ENCODE measurements at places on chromosomes 11 and 22. TPM values are rescaled to one million over a fixed set of nuclear protein-coding genes. Genes with fewer than 3 reads are reported as not detected.

DNA sequence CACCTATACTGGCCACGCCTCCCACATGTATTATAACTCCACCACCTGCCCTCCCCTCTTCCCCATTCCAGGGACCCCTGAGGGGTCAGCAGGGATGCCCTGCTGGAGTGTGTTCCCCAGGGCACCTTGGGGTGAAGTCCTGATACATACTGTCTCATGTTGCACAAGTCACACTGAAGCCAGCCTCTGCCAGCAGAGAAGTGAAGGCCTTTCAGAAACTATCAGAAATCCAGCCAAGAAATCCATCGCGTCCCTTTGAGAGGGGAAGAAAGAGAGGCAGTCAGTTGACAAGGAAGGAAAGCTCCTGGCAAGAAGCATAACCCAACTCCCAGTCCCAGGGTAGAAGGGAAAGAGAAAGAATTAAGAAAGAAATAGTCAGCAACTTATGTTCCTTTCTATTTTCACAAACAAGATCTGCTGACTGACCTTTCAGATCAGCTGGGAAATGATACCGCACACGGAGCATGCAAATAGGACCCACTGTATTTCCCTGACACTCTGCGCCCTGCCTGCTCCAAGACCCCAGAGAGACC, 45.2 kb downstream of the SC5D start:
- no peak for DNase-seq

DNA sequence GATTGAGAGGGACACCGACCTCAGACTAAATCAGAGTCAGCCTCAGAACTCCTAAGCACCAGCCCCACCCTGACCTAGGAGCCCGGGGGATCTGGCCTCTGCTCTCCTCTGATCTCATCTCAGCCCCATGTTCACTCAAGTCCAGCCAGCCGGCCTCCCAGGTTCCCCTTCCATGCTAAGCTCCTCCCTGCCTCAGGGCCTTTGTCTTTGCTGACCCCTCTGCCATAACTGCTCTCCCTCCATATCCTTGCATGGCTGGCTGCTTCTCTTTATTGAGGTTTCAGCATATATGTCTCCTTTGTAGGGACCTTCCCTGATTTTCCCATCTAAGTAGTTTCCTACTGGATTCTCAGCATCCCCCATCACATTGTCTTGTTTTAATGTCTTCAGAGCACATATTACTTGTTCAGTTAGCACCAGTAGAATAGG, 780 bp upstream of the SLC15A3 start:
- DNase-seq: no peak

GRCh38 chr11:68362801-68363379, 50.5 kb downstream of the LRP5 start:
- DNase-seq: no peak

DNA sequence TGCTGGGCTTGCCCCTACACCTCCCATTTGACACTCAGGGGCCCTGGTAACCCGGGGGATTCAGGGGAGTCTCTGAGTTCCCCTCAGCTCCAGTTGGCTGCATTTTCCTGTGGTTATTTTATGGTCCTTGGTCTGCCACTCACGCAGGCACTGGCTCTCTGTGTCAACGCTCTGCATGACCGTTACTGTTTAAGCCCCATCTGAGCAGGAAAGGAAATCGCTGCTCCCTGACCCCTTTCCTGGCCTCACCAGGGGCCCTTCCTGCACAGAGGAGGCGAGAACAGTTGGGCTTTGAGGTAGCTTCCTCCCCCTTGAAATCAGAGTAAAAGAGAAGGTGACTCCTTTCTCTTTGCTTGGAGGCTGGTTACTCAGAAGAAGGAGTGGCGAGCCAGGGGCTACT, 2.4 kb downstream of the C1QTNF4 start:
- DNase-seq: no peak

GRCh38 chr11:73875380-73875779, 1.3 kb downstream of the COA4 start:
- no peak for DNase-seq

DNA sequence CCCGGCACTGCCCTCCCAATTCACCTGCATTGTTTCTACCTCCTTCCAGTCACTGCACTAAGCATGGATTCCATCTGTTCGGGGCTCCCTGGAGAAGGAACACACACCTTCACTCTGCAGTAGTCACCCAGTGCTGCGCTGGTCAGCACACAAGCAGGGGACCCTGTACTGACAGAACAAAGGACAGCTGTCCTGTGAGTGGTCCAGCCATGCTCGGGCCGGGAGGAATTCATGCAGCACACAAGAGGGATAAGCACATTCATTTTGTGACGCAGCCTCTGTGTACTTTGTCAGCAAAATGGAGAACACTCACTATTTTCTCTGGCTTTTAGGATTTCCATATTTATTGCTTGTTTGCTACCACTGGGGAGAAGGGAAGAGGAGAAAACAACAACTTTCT, 167.3 kb downstream of the NTM start:
- DNase-seq: no peak

DNA sequence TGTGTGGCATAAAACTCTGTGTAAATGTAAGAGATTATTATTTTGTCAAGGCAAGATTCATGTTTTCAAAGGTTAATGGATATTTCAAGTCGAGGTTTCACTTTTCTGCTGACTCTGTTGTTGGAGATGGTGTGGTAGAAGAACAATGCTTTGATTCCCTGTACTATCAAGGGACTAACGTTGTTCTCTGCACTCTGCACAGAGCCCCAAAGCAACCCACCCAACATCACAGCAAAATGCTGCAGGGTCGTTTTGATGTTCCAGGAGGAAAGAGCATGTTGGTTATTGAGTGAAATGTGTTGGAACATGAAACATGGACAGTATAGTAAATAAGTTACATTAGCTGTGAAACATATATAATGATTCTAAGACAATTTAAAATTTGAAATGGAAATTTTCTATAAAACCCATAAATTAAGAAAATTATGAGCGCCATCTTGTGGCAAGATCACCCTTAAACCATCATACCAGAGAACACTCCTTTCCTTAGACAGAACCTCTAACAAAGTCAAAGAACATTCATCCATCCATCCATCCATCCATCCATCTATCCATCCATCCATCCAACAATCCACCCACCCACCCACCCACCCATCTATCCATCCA, 164.4 kb upstream of the ZBED5 start:
- DNase-seq: peak; percentile 42

DNA sequence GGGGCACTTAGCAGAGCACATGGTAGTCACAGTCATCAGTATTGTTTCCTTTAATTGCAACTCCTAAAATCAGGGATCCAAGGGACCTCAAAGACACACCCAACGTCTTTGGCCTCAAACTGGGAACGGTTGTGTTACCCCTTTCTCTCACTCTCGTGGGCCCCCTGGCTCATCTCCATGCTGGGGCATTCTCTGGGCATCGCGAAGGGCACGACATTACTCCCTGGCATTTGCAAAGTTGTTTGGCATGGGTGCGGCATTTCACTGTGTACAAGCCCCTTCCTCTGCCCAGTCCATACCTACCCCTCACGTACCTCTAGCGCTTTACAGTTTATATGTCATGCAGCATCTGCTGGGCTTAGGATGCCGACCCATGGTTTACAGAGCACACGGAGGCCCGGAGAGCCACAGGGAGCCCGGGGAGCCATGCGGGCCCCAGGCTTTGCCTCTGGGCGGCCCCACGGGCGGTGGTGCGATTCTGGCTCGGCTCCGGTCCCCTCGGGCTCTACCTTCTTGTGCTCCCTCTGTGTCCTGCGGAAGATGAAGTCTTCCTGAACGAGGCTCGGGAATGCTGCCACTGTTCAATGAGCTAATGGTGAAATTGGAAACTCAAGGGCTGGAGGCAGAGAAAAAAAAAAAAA, 21.9 kb upstream of the CACNG2 start:
- no peak for DNase-seq

DNA sequence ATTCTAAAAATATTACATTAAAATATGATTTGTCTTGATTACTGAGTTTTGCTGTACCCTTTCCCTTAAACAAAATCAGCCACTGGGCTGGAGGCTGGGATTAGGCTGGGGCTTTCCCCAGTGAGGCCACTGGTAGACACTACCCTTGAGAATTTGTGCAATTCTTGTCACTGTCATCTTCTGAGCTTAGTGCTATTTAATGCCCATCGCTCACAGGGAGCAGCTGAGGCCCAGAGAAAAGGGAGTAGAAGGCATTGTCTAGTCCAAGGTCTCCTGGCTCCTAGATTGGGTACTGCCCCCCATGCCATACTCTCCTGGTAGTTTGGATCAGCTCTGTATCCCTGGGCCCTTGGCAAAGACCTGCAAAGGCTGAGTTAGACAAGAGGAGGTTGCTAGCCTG, 6.7 kb downstream of the CHRM1 start:
- no peak for DNase-seq

- no peak for DNase-seq
Observed at GRCh38 chr22:40718250-40719204, 39.2 kb downstream of the MCHR1 start.

DNA sequence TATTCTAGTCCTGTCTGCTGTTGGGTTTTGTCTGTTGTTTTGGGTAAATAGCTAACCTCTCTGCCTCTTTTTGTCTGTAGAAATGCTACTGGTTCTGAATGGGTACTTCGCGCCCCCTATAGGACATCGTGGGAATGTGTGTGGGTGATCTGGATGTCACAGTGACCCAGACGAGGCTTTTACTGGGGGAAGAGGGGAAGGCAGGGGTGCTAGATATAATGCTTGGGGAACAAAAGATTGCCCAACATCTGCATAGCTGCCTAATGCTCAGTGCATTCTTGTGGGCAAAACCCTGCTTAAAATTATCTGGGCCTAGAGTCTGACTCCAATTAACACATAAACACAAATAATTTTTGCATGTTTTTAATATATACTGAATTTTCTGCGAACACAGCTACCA, 57.7 kb downstream of the BMAL1 start:
- peak; percentile 79 for DNase-seq

DNA sequence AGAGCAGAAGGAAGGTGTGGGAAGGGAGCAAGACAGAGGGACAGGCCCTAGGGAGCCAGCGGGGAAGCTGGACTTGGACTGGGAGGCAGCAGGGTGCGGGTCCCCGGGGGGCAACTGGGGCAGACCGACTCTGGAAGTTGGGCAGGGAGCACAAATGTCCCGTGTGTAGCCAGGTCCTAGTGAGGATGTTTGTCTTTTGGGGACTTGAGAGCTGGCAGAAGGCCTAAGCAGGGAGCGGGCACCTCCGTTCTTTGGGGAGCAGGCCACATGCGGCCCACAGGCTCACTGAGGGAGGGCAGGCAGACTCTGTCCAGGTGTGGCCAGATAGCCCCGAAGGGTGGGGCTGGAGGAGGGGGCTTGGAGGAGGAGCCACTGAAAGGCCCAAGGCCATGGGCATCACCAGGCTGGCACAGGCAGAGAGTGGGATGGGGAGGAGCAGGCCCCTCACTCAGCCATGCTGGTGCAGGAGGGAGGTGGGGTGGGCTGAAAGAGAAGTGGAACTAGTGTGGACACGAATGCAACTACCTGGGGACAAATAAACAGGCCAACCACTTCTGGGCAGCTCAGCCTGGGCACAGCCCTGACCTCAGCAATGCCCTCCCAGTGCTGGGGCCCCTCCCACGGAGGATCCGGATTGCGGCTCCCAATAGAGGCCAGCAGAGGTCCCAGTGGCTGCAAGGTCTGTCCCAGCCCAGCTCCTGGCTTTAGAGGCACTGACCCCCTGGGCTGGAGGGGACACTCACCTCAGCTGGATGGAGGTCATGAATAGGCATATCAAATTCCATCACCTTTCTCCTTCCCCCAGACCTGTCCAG, 1.3 kb upstream of the SCARF2 start:
- DNase-seq: peak; percentile 51

DNA sequence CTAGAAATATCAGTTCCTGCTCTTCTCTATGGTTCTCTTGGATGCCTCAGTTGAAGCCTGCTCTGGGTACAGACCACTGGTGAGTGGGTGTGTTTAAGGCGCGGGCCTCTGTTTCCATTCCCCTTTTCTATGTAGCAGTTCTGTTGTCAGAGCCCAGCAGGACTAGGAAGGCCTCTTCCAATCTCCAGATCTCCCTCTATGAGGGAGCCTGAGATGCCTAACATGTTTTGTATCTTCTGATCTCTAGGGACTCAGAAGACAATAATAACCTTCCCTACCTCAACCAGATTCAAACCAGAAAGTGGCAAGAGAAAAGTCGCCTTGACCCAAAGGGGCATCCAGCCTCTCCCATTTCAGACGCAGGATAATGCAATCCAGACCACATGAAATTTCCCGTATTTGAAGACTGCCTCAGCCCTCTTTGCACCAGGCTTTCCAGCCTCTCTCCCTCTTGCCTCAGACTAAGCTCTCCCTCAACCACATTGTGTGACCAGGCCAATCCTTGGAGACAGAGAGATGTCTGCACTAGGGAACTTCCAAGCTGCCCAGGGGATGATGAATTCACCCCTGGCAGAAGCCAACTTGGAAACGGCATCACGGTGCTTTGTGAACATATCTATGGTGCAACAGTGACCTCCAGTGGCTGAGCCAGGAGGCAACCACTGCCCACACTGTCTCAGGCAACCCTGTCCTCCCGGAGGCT, 150.1 kb upstream of the UBASH3B start:
- peak; percentile 78 for DNase-seq

GRCh38 chr11:27857014-27857413, 156.8 kb upstream of the BDNF start:
- no peak for DNase-seq

DNA sequence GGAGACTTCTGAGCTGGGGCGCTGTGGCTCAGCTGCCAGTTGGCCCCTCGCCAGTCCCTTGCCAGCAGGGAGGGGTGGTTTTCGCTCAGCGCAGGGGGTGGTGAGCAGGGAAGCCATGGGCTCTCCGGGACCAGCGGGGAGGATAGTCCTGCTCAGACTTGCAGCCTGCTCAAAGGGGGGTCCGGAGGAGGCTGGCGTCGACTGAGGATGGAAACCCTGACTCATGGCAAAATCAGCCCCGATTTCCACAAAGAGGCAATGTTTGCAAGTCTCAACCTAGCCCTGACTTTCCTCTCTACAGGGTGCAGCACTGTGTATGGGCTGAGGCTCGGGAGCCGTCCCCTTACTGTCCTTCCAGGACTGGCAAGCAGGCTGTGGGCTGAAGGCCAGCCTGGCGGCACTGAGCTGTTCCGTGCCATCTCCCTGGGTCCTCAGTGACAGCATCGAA, 35.1 kb downstream of the FBLN1 start:
- DNase-seq: no peak

DNA sequence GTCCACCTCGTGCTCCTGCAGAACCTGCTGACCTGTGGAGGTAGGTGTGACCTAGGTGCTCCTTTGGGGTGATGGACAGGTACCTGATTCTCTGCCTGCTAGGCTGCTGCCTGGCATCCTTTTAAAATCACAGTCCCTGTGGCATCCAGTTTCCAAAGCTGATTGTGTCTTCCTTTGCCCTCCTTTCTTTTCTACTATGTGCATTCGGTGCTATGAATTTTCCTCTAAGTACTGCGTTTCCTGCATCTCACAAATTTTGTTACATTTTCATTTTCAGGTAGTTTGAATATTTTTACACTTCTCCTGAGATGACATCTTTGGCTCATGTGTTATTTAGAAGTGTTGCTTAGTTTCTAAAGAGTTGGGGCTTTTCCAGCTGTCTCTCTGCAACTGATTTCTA, 30.9 kb upstream of the PPP6R3 start:
- DNase-seq: no peak

GRCh38 chr11:69801513-69802335, 17.5 kb downstream of the FGF3 start:
- peak; percentile 80 for DNase-seq

GRCh38 chr11:66727282-66728037, 1.6 kb downstream of the SPTBN2 start:
- peak; percentile 2 for DNase-seq

SYVN1 gene
- total RNA-seq: 12.2 TPM

PLAAT3 gene
- 4.6 TPM for total RNA-seq

F2 gene
- not detected for total RNA-seq

PANX3 gene
- total RNA-seq: not detected

MS4A15 gene
- not detected for total RNA-seq

MCHR1 gene
- not detected for total RNA-seq

KRTAP5-2 gene
- 0.72 TPM for total RNA-seq

SLC22A6 gene
- total RNA-seq: not detected

All from SK-MEL-5 (cell line).